CD4-positive, alpha-beta T cell treated with Interleukin-6 for 4 hours (primary cell): ENCODE measurements at places on chromosomes 1 and 21.

DNA sequence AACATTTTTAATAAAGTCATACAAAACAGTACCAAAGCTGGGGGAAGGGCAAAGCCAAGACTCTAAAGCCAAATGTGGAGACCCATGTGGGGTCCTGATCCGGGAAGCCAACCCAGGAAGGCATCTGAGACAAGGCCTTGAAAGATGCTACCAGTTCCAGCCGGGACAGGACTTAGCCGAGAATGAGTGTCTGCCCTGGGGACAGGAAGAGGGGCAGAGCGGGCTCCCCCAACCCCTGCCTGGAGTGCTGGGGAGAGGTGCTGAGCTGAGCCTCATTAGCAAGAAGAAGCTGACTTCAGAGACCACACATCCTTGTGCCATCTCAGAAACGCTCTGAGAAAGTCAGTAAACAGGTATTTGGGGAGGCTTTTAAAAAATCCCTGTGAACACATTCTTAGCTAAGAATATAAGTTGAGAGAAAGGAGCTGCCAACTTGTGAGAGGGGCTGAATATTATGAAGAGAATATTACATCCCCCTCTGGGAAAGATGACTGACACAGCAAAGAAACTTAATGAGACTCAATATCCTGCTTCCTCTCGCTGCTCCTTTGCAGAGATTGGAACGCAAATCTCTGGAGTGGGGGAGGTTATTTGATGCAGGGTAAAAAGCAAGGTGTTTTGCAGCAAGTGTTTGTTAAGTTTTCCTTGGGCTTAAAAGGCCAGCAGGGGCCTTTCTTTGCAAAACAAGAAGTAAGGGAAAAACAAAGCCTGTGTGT lies 103.3 kb upstream of the KCND3 start:
- no peak for DNase-seq

GRCh38 chr1:215215846-215216245 lies 133.3 kb downstream of the KCNK2 start:
- no peak for DNase-seq

DNA sequence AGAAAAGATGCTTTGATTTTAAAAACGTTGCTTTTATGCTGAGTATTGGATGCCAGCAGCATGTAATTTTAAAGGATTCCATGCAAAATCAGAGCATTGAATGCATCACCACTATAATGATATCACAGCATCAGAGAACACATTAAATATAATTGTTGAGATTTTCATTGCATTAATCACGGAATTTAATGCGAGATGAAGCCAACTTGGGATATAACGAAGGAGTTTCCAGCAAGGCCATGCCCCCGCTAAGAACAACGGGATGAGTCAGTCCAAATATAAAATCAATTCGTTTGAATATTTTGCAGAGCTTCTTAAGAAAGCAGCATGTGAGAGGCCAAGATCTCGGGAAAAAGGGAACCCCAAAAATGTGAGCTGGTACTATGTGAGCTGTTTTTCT lies 423.4 kb upstream of the CHRM3 start:
- no peak for DNase-seq

DNA sequence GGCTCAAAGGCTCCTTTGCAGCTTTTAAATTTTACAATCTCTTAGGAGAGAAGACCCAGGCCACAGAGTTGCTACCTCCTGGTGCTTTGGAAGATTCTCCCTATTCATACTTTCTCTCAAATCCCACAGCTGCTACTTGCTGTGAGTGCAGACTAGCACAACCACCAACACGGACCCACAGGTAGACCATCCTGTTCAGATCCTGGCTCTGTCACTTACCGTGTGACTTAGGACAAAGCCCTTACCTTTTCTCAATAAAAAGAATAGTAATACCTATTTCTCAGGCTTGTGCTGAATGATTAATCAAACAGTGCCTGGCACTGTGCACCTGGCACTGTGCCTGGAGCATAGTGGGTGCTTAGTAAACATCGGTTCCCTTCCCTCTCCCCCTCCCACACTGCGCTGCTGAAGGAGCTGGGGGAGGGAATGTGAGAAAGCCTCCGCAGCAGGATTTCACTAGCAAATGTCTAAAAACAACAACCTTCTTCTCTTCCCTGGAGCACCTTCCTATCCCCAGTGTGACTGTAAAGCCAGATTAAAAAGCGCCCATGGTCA lies 81.7 kb downstream of the PGM1 start:
- no peak for DNase-seq

- DNase-seq, result no peak
These were observed 237.7 kb downstream of the SLC45A1 start for GRCh38 chr1:8555582-8555981.

DNA sequence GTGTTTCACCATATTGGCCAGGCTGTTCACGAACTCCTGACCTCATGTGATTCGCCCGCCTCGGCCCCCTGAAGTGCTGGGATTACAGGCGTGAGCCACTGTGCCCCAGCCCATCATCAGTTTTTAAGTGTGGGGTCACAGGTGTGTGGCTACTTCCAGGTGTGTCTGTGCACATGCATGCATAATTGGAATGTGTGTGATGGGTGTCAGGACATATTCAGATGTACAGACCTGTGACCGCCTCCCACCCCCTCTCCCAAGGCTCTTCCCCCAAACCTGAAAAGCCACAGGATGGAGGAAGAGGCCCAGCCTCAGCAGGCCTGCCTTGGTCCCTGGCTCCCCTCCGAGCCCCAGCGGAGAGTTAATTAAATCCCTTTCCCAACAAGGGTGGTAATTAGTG lies 37.3 kb upstream of the CSF3R start:
- DNase-seq, result no peak

GRCh38 chr1:226512076-226512728 lies 36.4 kb upstream of the STUM start:
- no peak for DNase-seq

DNA sequence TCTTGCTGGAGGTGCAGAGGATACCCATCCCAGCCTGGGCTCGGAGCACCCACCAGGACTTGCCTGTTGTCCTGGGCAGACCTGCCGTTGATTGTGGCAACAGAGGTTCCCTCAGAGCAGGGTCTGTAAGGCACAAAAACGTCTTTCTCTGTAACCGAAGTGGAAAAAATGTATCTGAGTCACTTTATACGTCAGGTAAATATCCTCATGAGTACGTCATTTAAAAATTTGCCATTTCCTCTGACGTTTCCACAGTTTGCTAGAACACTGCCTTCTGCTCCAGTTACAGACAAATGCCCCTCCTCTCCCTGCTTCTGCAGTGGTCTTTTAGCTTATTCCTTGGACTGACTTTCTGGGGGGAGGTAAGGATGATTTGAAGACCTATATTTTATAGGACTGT lies 326.8 kb downstream of the HHAT start:
- DNase-seq, result no peak

GRCh38 chr1:231485029-231485784 lies 43.3 kb upstream of the TSNAX start:
- DNase-seq, result no peak

DNA sequence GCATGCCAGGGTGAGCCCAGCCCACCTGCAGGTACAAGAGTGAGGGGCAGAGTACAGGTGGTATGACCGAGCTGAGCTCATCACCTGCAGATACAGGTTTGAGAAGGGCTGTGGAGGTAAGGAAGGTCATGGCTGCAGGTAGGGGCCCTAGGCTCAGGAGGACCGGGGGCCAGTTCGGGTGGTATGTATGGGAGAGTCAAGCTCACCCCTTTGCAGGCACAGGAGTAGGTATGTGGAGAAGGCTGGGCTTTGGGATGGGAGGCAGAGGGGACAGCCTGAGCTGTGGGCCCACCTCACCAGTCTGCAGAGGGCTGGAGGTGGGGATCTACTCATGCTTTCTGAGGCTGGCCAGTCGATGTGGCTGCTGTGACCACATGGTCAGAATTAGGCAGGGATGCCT lies 17.2 kb downstream of the PODN start:
- DNase-seq, result no peak

DNA sequence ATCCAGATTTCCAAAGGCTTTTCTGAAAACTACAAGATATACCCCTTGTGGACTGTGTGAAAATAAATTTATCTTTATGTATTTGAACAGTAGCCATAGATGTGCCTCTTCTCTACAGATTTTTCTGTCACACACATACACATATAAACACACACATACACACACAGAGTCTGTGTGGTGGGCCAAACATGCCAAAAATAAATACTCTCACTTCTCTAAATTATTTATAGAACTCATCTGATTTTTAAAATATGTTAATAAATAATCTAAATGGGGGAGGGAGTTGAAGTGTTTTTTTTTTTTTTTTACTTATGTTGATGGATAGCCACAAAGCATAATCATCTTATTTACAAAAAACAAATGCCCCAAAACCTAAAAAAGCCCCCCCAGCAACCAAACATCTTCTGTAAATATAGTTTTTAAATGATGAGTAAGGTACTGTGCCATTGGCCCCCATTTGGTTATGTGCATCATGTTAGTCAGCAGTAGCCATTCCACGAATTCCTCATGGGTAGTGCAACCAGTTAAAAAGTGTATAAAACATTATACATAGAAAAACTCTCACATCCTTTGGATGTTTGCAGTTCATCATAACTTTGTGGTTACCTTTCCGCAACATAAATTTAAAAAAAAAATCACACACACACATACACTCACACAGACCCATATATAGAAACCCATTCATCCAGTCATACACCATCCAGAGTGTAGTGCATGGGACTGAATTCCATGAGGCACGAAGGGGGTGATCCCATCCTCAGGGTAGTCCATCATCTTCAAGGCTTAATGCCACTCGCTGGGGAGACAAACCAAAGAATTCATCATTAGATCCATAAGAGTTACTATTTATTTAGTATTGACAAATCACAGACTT lies 8.2 kb upstream of the MAGOH start:
- no peak for DNase-seq

- DNase-seq, result no peak
These were observed 99.8 kb upstream of the CAMK1G start for GRCh38 chr1:209483691-209484090.

DNA sequence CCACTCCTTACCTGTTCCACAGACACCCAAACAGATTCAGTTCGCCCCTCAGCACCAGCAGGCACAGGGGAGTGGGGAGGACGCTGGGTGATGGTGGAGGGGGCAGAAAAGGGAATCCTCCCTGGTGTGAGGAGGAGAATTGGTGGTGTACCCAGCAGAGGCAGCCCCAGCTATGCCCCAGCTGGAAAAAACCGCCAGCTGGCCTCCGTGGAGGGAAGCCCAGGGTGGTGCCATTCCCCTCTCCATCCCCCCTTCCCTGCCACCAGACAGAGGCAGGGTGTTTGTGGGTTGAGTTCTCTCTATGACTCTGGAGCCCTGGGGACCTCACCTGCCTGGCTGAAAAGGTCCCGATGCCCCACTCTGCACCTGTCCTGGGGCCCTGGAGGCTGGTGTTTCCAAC lies 27.9 kb downstream of the OPTC start:
- no peak for DNase-seq
